ENCODE measurements at places on chromosomes 4 and X. TPM values are rescaled to one million over a fixed set of nuclear protein-coding genes. Genes with fewer than 3 reads are reported as not detected.

Gene MAGIX
- total RNA-seq = 1.2 TPM

Gene AFF2
- 1.0 TPM for total RNA-seq

Gene SATL1
- not detected for total RNA-seq

Gene SSX2
- total RNA-seq = not detected

Gene RS1
- not detected for total RNA-seq

Gene FAM241A
- 2.6 TPM for total RNA-seq

Gene SLC10A4
- not detected for total RNA-seq

Gene PDLIM3
- total RNA-seq = not detected

Gene FAM53A
- total RNA-seq = 5.4 TPM

Gene GAGE12D
- not detected for total RNA-seq

Gene APBB2
- 1.6 TPM for total RNA-seq

Gene HS3ST1
- total RNA-seq = not detected

Gene IGFBP7
- total RNA-seq = not detected

Gene TRAPPC11
- total RNA-seq = 37.2 TPM

Gene WAS
- 88.9 TPM for total RNA-seq

Gene APLN
- not detected for total RNA-seq

Gene SLITRK4
- not detected for total RNA-seq

Gene TECRL
- total RNA-seq = not detected

Gene SASH3
- 82.7 TPM for total RNA-seq

Gene RBM46
- total RNA-seq = not detected

Gene MAGEA8
- not detected for total RNA-seq

Gene CABS1
- total RNA-seq = not detected

Gene MTMR8
- 8.0 TPM for total RNA-seq

Gene CXCL5
- not detected for total RNA-seq

Gene SLIT2
- total RNA-seq = not detected

Gene NAP1L2
- 1.9 TPM for total RNA-seq

Gene TRIM61
- total RNA-seq = 1.1 TPM

Gene CXCL10
- 0.20 TPM for total RNA-seq

Gene PABPC4L
- total RNA-seq = not detected

Gene FRG2
- not detected for total RNA-seq

Gene RTL3
- not detected for total RNA-seq

Gene RBPJ
- total RNA-seq = 356 TPM

Gene KCTD8
- not detected for total RNA-seq

Gene DNAAF6
- total RNA-seq = not detected

Gene PNPLA4
- 11.5 TPM for total RNA-seq

Gene ZFYVE28
- 9.9 TPM for total RNA-seq

Gene BMPR1B
- total RNA-seq = not detected

Gene CYLC1
- total RNA-seq = not detected

Gene BST1
- 0.39 TPM for total RNA-seq

Gene ELK1
- total RNA-seq = 136 TPM

Gene MCF2
- 0.23 TPM for total RNA-seq
